ENCODE measurements at places on chromosomes 3 and 15.

GRCh38 chr3:196165850-196166249, 45.4 kb downstream of the ZDHHC19 start:
- no peak for DNase-seq

GRCh38 chr3:105523501-105523900, 156.8 kb downstream of the ALCAM start:
- DNase-seq = no peak

DNA sequence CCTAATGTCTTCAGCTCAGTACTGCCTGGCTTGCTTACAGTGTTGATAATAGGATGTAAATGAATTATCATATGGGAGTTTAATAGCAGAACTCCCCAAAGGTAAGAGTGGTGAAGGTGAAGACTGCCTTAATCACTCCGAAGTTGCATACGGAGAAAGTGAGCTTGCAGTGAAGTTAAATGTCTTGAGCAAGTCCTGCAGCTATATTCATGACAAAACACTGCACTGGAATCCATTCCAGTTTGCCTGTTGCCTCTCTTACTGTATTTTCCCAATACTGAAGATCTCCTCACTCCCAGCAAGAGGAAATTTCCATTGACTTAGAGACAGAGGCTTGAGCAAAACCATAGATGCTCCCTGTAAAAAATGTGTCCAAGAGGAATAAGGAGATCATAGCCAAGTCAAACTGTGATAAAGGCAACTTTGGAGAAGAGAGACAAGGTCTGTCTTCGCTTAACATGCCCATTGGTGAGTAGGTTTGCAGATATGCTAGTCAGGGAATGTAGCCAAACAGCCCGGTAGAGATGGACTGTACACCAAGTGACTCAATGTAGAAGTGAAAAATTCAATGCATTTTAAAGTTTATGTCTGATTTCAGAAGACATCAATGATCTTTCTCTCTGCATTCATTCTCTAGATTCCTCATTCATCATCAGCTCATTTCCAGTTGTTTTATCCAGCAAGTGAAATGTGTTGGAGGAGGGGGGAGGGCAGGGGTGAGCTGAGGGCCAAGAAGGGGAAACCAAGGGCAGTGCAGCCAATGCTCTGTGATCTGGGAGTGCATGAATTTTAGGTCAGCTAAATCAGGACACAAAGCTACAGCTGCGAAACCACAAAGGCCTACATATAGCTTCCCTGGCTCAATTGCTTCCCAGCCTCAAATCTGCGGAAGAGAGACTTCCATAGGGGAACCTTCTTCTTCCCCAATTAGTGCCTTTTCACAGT, 667.1 kb upstream of the NR2F2 start:
- no peak for DNase-seq

DNA sequence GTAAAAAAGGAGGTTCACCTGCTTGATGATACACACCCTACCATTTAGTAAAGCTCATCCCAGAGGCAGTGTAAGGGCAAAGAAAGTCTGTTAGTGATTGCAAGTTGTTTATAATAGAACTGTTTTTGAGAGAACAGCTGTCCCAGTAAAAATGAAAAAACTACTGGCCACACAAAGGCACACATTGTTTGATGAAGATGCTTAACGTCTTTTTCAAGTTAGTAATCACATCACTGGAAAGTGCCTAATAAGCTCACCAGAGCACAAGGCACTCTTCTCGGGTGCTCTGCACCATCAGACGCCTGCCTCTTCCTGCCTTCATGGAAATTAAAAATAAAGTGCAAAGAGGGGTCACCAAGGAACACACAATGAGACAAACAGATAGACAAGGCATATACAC, 186.9 kb downstream of the PDZRN3 start:
- DNase-seq = no peak

DNA sequence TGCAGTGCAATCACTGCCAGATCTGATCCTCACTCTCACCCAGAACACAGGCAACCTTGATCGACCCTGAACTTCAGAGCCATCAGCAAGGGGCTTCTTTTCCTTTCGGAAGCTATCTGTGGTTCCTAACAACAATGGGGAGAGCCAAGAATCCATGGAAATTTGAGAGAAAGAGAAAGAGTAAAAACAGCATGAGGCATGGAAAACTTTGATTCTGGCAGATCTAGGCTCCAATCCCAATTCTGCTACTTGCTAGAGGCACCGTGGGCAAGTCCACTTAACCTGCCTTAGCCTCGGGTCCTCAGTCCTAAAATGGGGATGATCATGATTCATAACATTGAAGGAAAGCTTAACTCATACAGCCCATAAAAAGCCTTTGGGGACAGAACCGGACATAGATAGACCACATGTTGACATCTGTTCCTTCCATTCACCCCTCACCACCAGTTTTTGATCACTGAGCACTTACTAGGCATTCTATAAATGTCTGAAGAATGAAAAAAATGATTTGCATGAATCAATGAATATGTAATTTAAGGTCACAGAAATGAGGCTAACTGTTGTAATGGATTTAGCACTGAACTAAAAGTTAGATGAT, 605.7 kb upstream of the CFAP20DC start:
- no peak for DNase-seq

- DNase-seq = no peak
These were observed 831.7 kb upstream of the ARPP21 start for GRCh38 chr3:34807611-34808010.

- DNase-seq = no peak
These were observed 732.1 kb upstream of the NR2F2 start for GRCh38 chr15:95598251-95598855.

- DNase-seq = no peak
These were observed 49.9 kb downstream of the NMD3 start for GRCh38 chr3:161270991-161271390.

DNA sequence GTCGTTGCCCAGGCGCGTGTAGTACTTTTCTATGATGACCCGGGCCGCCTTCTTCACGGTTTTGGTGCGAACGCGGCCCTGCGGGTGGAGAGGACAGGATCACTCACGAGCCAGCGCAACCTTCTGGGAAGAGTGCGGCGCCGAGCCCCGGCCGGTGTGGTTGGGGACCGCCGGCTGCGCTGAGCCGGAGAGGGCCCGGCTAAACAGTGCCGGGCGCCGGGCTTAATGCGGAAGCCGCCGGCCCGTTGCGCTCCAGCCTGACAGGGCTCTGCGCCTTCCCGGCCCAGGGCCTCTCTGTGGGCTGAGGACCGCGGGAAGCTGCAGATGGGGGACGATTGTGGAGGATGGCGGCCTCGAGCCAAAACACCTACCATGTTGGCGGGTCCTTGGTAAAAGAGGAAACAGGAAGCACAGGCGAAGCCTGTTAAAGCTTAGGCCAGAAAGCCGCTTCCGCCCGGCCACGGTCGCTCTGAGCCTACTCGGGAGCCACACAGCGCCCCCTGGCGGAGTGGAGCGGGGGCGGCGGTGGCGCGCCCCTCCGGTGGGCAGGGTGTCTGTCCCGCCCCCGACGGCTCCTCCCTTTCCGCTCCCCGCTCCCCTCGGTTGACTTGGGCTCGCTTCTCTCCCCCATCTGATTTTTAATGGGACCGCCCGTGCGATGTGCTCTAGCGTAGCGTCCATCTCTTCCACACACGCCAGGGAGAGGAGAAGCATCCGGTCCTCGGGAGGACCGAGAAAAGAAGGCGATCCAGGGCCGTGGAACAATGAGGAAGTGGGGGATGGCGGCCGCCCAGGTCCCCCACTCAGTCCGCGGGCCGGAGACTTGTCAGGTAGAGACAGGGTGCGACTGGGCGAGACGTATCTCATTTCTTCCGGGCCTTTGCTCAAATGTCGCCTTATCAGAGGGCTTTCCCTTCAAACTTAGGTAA, at the start of gene RPS17:
TSS of gene RPS17 (minus strand) at position 403 of the 929 bp plus-strand sequence. CDS start at position 374, 29 bp downstream.
- peak; percentile 99 for DNase-seq

DNA sequence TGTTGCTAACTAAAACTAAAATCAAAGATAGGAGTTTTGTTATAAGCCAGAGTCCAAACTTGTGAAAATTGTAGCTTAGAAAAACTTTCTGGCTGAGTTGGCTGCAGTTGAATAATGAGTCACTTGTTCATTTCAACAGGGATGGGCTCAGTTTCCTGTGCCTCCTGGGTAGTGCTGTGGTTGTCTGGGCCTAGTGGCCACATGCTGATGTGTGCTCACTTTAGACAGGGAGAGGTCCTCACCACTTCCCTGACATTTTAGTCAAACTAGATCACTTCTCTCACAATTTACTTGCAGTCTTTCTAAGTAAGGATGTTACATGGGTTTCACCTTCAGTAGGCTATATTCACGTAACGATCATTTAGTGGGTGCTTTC, 6.3 kb upstream of the UBE2Q2 start:
- no peak for DNase-seq

DNA sequence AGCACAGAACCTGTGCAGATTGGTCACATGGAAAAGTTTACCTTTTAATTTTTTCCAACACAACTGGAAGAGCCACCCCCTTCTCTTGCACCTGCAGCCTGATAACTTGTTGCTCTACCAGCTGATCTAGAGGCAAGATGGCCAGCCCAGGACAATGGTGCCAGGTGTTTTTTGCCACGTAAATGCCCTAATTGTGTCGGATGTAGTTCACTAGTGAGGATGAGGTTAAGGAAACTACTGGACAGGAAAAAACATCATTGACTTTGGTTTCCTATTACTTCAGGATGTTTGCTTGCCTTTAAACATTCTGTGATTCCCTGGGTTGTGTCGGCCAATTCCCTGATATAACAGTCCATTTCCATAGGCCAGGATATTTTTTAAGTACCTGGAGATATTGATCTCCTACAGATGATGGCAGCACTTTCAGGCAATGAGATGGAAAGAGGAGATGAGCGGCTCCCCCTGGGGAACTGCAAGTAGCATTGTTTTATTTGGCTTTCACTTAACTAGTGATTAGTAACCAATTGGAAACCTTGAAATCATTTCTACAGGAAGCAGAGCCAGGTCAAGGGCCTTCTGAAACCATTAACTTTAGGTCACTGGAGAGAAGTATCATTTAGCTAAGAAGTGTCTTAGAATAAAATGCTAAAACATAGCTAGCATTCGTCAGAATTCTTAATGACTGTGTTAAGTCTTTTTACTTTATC, 72.5 kb downstream of the OSBPL10 start:
- DNase-seq = no peak

DNA sequence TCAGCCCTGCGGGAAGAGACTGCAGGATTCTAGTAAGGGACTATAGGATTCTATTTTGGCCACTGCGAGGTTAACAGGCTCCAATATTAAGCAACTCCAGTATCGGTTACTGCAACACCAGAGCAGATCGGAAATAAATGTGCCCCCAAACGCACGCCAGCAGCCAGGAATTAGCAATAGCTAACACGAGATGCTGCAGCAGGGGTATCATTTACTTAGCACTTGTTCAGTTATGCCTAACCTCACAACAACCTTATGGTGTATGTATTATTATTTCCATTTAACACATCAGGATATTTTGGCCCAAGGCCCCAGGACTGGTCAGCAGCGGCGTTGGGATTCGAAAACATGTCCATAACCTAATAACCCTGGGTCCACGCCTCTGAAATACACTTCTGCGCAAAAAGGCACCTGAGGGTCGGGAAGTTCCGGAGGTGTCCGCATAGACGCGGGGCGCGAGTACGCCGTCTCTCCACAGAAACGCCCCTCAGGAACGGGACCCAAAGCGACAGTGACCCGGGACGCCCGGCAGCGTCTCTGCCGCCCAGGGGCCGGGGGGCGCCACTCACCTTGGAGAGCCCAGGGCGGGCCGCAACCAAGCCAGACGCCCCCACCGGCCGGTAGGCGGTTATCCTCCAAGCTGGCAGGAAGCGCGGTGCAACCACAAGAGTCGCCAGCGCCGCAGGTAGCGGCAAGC, 681 bp downstream of the PIK3CB start:
- no peak for DNase-seq

GRCh38 chr3:119781330-119782198, at the start of gene NR1I2:
NR1I2 (plus strand) TSS chr3:119782101.
- DNase-seq = no peak

DNA sequence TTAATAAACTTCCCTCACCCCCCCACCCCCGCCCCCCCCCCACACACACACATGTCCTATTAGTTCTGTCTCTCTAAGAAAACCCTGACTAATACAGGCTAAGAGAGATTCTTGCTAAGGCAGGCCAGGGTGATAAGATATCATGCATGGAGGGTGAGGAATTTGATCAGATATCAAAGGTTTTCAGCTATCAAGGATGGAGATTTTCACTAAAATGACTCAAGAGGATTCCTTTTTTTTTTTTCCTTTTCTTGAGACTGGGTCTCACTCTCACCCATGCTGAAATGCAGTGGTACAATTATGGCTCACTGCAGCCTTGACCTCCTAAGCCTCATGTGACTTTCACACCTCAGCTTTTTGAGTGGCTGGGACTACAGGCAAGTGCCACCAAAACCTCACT, 14.9 kb upstream of the SENP7 start:
- no peak for DNase-seq

DNA sequence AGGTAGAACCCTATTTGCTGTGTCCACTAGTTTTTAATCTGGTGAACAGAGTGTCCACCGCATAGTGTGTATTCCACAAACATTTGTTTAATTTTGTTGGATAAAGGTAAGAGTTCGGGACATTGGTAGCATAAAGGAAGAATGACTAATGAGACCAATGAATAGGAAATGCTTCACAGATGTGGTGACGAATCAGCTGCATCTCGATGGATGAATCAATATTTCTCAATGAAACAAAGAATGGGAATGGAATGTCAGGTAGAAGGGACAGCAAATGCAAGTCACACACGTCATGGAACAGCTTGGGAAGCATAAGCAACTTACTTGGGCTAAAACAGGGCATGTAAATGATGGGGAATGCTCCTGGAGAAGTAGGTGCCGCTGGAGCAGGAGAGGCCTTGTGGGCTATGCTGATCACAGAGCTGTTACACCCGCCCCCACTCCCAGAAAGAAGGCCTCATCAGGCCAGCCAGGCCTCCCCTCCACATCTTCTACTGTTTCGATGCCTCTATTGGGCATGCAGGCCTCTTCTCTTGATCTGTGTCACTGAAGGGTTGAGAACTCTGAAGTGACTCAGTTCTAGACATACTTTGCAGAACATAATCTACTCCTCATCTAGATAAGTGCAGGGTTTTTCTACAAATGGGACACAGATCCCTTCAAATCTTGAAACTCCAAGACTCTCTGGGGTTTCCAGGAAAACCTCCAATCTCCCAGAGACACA, 120.0 kb upstream of the GADL1 start:
- DNase-seq = no peak

DNA sequence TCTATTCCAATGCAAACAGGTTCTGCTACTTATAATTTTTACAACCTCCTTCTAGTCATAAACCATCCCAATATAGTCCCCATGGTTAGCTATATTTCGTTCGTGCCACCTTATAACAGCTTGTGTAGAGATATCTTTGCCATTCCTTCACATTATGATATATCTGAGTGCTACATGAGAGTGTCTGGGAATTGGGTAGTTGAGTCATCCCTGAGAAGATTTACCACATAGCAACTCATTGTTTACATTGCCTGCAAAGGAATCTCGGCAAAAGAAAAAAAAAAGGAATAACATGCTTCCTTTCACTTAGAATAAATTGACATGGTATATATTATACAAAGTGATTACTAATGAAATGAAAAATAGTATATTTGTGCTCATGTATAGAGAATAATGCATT, 86.0 kb upstream of the VGLL3 start:
- DNase-seq = no peak

- DNase-seq = no peak
These were observed 23.9 kb upstream of the TXNRD3 start for GRCh38 chr3:126678693-126679317.

DNA sequence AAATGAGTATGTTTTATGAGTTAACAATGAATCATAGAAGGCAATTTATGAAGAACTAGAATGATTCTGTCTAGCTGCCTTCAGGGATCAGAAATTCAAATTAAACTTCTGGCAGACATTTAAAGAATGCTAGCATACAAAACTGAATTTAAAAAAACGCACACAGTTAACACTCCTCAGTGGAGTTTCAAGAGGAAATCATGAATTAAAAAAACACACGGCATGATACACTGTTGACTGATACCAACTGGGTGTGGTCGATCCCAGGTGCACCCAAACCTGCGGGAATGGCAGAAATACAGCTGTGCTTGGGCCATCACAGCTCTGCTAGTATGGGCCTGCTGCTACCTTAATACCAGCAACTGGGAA, 526.0 kb downstream of the FOXP1 start:
- no peak for DNase-seq
